NCI-H2227 treated with DMSO at 0.1 percent for 48 hours (cell line): ENCODE measurements at places on chromosomes 1 and 21.

DNA sequence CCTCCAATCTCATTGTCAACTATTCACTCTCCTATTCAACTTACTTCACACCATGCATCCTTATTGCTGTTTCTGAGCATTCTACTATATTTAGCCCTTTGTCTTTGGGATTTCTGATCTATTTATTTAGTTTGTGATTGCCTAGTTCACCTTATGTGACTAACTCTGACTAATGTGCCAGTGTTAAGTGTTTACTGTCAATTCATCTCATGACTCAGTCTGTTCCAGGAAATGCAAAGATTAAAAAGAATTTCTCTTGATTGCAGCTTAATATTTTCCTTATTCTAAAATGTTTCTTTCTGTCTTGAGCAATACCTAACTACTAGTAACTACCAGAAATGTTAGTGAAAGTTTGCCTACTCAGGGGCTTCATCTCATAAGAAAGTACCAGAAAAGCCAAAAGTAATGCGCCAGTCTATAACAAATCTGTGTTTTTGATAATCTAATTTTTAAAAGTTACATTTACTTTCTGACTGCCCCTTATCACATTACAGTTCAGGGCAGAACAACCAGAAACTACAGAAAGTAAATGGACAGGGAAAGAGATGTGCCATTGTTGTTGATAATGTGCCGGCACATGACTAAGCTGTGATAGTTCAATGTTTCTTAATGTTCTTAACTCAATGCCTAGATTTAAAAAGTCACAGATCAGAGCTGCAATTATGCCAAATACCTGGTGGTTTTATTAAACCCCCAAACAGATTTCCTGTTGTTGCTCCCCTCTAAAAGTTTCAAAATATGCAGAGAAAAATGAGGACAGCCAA is 556.5 kb downstream of the PTBP2 start:
- DNase-seq: no peak

DNA sequence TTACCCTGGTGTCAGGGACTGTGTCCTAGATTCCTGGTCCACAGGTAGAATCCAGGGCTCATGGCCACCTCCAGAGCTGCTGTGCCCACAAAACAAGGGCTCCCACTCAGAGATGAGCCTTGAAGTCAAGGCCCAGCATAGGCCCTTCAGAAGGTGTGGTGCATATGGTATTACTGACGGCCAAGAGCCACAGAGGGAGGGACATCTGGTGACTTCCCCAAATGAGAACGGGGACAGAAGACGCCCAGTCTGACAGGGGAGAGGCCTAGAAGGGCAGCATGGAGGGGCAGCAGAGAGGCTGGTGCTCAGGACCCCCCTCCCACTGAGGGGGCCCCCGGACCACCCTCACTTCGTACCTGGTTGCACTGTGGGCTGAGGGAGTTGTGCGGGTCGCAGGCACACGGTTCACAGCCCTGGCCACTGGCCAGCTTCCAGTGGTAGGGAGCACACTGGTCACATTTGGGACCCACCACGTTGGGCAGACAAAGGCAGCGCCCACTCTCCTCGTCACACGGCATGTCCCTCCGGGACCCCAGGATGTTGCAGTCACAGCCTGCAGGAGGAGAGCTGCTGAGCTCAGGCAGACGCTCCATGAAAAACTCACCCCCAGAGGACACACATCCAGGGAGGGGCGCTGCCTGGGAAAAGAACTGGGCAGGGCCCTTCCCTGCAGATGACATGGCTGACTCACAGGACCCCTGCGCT is 25.0 kb downstream of the LAMB3 start:
- DNase-seq: no peak

GRCh38 chr1:246035060-246035541 is 472.0 kb downstream of the SMYD3 start:
- DNase-seq: no peak

DNA sequence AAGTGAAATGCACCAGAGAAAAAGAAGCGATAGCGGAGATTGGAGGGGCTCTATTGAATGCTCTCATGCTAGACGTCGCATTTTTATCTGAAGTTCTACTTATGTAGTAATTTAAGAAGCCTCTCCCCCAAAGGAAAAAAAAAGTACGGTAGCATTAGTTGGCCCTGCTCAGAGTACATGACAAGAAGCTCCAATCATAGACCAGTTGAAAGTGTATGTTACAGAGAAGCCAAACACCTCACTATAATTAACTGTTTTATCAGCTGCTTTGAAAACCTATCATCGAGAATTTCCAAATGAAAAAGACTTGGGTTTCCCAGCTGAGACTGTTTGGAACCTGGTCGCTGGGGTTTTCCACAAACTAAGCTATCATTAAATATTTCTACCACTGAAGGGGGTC is 19.6 kb upstream of the OVAAL start:
- peak; percentile 93 for DNase-seq

DNA sequence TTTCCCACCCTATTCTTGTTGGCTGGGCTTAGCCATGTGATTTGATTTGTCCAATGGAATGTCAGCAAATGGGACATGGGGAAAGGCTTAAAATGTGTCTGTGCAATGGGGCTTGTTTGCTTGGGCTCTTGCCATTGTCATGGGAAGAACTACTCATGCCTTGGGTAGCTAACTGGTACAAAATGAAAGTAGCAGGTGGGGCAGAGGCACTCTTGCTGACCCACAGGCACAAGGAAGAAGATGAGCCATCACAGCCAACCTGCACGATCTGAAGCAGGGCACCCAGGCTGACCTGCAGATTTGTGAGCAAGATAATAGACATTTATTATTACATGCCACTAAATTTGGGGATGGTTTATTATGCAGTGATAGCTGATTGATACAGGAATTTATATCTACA is 305.9 kb upstream of the CAMK1G start:
- DNase-seq: no peak

DNA sequence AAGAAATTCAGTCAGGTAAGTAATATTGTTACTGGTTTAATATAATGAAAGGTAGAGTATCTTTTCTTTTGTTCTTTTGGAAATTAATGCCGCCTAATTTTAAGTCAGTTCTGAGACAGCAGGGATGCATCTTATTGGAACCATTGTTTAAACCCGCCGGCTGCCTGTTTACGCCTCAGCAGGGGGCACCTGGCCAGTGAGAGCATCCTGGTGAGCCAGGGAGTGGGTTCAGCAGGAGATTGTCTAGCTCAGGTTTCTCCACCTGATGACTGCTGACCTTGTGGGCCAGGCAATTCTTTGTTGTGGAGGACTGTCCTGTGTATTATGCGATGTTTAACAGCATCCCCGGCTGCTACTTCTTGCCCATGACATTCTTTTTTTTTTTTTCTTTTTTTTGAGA is 30.2 kb downstream of the CHAF1B start:
- no peak for DNase-seq

DNA sequence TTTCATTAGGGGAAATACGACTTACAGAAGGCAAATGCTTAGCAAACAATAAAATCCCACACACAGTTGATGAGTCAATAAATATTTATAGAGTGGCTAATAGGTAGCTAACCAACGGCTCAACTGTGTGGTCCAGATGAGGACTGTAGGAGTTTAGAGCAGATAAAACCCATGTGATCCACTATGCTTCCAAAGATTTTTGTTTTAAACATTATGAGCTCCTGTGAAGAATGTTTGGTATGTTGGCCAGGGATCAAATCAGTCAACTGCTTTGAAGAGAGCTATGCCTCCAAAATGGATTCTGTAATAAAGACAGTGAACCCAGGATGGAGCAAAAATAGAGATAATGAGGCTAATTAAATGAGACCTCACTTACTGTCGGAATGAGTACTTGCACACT is 72.3 kb upstream of the COL11A1 start:
- no peak for DNase-seq

DNA sequence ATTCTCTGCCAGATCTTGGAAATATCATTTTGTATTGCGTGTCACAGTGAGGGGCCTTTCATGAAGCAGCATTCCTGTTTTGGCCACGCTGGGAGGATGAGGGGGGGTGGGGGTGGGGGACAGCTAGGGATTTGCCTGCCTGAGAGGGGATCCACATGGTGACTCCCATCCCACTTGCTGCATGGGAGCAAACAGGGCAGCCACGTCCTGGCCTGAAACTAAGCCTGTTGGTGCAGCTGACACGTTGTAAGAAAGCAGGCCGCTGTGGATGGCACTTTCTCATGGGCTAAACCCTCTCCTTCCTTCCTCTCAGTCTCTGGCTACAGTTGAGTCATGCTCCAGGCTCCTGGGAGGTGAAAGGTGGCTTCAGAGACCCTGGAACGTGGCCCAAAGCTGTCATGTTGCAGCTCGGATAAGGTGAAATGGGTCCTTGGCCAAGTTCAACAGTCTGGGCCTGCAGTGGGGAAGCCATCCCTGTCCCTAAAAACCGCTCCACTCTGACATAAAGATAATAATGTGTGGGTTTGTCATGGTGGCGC is 346.7 kb upstream of the VAMP3 start:
- no peak for DNase-seq

GRCh38 chr1:61523893-61524605 is 200.9 kb downstream of the TM2D1 start:
- no peak for DNase-seq

DNA sequence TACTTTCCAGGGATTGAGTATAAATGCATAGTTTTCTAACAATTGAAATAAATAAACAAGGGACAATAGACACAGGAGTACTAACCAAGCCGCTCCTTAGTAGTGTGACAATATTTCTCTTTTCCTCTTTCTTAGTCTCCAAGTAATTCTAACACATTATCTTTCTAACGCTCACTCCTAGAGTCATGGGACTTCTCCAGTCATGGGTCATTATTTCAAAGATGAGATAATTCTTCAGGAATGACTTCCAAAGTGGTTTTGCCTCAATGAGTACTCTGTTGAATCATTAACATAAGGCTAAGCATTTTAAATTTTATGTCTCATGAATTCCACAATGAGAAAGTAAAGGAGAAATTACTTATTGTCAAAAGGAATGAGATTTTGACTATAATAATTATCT is 605.8 kb upstream of the ADAMTS5 start:
- no peak for DNase-seq

DNA sequence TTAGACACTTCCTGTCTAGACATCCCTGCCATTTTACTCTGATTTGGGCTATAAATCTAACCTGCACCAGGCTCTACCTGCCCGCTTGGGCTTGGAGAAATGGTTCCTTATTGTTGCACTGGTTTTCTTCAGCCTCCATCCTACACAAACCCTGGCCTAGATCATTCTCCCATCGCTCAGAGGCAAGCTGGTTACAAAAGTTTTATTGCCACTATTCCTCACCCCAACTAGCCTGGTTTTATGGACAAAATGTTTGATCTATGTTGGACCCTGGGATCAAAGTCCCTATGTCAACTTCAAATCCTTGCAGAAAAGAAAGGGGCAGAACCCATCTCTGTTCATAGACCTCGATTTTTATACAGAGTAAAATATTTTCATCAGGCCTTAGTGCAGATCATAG is 31.5 kb upstream of the MTF2 start:
- DNase-seq: no peak

GRCh38 chr1:110312188-110313121 is 26.7 kb upstream of the RBM15 start:
- peak; percentile 47 for DNase-seq

- DNase-seq: no peak
Observed at GRCh38 chr1:167683641-167684502, 37.9 kb upstream of the MPZL1 start.

- DNase-seq: no peak
Observed at GRCh38 chr1:93172778-93173177, 7.4 kb downstream of the TMED5 start.

DNA sequence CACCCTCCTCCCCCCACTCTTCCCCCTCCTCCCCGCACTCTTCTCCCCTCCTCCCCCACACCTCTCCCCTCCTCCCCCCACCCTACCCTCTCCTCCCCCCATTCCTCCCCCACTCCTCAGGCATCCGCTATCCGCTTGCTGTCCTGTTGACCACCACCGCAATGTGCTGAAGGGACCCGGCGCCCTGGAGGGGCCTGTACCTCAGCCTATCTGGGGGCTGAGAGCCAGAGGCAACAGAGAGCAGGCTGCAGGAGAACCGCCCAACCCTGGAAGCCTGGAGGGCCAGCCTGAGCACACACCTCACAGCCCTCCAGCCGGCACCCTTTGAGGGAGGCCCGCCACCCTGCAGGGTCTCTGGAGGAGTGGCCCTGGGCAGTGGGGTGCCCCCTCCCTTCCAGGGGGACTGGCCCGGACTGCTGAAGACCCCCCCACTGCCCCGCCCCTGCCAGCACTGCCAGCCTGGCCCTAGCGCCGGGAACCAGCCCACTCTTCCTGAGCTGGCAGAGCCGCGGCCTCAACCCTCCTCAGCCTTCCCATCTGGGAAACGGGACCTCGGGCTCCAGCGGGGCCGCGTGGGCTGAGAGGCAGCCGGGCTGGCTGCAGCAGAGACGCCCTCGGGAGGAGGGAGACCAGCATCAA is 1.2 kb downstream of the C1QTNF12 start:
- DNase-seq: no peak

GRCh38 chr1:243494741-243495431 is 239.0 kb downstream of the SDCCAG8 start:
- no peak for DNase-seq

- DNase-seq: no peak
Observed at GRCh38 chr1:42998386-42998785, 39.7 kb upstream of the SLC2A1 start.

GRCh38 chr1:154710106-154710505 is 102.1 kb upstream of the ADAR start:
- DNase-seq: no peak

DNA sequence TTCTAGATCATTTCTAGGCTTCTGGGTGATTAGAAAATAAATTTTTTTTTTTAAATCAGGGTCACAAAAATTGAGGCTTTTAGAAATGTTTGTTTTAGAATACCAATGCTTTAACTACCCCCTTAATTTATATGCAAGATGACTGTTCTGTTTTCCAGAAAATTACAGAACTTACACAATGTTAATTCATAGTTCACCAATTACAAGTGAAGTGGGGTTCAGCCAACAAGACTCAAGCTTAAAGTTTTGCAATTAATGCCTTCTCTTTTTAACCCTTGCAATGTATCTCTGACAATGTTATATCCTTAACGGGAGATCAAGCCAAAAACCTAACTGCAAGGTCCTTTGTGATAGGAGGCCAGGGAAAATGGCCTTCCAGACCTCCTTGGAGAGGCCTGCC is 5.6 kb downstream of the PRELP start:
- DNase-seq: no peak

DNA sequence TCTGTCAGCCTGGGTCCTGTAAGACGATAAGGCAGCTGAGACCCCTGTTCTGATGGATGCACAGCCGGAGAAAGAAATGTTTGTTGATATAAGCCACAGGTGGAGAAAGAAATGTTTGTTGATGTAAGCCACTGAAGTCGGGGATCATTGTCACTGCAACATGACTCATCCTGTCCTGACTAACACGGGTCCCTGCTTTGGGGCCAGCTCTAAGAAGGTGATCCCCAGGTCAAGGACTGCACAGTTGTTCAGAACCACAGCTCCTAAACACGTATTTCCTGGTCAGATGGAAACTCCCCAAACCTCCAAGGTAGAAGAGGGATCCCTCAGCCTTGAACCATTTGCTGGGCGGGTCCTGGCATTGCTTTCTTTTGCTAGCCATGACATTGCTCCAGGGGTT is 86.4 kb upstream of the IGSF21 start:
- no peak for DNase-seq

- DNase-seq: no peak
Observed at GRCh38 chr1:222370913-222371675, 176.8 kb downstream of the HHIPL2 start.

GRCh38 chr1:239058190-239058589 is 328.2 kb upstream of the CHRM3 start:
- DNase-seq: no peak
